ENCODE measurements at places on chromosomes 6 and 20.

DNA sequence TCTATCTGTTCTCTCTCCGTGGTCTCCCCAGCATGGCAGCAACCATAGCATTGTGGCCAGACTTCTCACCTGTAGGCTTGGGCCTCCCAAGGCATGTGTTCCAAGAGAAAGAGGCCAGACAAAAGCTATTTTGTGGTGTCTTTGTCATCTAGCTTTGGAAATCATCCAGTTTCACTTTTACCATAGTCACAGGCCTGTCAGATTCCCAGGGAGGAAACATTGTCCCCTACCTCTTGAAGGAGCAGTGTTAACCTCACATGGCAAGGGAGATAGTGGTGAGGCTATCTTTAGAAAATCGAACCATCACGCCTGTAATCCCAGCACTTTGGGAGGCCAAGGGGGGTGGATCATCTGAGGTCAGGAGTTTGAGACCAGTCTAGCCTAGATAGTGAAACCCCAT lies 42.3 kb upstream of the RALGAPA2 start:
- DNase-seq: no peak

- DNase-seq: no peak
These were observed 201.4 kb downstream of the IBTK start for GRCh38 chr6:82045965-82046756.

DNA sequence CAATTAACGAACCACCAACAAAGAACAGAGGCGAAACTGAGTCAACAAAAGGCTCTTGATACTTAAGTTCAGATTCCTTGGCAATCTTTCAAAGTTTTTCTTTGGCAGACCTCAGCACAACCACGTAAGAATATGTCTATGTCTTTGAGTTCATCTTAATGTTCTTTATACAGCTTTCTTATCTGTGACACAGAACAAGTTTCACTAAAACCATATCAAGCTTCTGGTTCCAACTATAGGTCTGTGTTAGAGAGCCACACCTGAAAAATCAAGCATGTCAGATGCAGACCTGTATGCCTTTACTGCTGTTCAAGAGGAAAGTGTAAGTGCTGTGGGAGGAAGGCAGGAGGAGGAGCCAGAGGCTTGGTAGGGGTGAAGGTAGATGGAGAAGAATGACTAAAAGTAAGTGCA lies 271.3 kb downstream of the KHDC1L start:
- DNase-seq: no peak

DNA sequence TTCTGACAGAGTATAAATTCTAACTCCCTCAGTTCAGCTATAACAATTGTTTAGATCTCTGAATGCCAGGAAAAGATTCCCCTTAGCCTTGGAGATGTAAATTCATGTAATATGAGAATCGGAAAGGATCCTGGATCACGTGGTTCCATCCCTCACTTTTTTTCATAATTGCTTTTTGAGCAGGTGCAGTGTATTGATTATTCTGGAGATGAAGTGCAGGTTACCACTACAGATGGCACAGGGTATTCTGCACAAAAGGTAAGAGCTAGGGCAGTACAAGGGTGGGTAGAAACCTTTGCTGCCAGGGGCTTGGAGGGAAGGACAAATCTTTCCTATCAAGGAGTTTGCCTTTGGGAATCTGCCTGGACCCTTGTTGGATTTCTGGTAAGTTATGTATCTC lies 52.7 kb downstream of the KDM1B start:
- no peak for DNase-seq

- no peak for DNase-seq
These were observed 60.5 kb downstream of the RSPH3 start for GRCh38 chr6:158939255-158940159.

DNA sequence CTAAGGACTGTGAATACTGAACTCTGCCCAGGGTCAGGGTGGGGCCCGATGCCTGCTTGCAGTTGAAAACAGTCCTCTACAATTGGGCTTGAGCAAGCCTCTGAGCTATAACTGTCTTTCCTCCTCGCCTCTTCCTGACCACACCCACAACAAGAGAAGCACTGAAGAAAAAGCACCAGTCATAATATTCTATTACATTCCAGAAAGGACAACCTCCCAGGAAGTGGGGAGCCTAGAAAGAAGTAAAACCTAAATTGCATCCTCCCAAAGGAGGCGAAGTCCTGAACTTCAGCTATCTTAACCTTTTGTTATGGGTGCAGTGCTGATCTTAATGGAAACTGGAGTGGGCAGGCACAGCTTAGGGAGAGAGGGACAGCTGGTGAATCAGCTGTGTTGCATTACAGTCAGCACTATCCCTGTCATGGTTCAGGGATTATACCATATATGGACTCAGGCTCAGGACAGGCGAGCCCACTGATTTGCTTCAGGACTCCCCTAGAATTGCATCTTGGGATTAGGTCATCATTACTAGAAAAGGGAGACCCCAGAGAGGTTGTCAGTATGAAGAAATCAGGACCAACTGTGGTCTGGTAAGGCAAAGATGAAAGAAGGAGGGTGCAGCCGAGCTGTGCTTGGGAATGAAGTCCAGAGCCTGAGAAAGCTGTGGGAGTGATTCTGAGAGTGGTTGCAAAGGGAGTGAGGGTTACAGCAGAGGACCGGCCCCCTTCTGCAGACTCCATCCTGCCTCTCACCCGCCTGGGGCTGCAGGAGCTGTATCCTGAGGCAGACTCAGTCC lies 18.3 kb upstream of the TRAM2 start:
- DNase-seq: no peak

- no peak for DNase-seq
These were observed 188.2 kb upstream of the PRND start for GRCh38 chr20:4533368-4534133.

DNA sequence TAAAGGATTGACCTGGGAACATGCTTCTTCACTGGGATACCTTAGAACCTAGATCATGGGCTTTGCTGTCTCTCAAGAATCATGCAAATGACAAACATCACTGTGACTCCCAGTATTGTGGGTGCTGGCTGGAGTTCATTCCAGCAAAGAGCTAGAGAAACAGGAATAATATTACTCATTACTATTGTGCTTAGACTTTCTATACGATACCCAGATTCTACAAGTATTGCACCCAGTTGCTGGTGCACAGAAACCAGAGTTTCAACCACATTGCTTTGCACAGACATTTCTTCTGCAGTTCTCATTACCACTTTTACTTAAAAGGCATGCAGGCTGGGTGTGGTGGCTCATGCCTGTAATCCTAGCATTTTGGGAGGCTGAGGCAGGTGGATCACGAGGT lies 220.4 kb upstream of the ZNF217 start:
- DNase-seq: no peak

DNA sequence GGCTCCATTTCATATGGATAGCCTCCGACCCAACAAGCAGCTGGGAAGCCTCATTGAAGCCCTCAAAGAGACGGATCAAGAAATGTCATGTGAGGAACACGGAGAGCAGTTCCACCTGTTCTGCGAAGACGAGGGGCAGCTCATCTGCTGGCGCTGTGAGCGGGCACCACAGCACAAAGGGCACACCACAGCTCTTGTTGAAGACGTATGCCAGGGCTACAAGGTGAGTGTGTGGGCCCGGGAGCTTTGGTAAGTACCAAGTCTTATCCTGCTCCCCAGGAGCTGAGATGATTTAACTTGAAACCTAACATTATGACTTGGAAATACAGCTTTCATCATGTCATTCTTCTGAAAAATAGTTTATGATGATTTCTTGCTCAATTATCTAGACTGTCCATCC lies 4.1 kb downstream of the TRIM38 start:
- DNase-seq: no peak

DNA sequence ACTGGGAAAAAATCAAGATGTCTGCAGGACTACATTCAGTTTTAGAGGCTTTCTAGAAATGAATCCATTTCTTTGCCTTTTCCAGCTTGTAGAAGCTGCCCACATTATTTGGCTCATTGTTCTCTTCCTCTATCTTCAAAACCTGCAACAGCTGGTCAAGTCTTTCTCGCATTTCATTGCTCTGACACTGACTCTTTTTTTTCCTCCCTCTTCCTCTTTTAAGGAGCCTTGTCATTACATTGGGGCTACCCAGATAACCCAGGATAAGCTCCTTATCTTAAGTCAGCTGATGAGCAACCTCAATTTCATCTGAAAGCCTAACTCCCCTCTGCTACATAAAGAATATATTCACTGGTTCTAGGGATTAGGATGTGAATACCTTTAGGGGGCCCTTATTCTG lies 53.2 kb upstream of the CEP162 start:
- no peak for DNase-seq

GRCh38 chr20:32969356-32970114 lies 34.7 kb downstream of the SUN5 start:
- no peak for DNase-seq

- no peak for DNase-seq
These were observed 41.7 kb upstream of the CITED2 start for GRCh38 chr6:139416146-139416545.

DNA sequence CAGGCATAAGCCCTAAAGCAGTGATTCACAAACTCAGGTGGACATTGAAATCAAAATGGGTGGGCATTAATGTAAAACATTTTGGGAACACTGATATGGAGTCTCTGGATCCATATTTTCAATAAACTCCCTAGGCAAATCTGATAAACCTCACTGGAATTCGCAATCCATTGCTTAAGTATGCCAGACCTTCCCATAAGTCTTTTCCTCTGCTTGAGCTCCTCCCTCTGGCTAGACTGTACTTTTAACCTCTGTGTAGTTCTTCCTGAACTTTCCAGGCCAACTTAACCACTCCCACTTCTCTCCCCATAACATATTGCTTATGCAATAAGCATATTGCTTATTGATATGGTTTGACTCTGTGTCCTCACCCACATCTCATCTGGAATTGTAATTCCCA lies 629.7 kb upstream of the IMPG1 start:
- no peak for DNase-seq

DNA sequence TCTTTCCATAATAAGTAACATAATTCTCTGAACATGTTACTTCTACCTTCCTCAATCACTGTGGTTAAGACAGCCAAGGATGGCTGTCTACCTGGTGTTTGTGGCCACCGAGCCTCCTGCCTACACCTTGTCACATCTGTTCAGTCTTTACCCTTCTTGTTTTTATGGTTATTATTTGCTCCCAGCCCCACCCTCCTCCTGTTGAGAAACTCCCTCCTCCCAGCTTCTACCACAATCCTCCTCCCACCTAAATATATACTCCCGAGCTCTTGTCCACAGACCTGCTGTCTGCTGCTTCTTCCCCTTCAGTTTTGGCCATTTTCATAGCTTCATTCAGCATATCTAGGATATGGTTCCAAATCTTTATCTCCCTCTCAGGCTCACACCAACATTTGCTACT lies 35.7 kb upstream of the GABRR1 start:
- no peak for DNase-seq

GRCh38 chr20:46031701-46032254 lies 2.8 kb downstream of the SLC12A5 start:
- no peak for DNase-seq

GRCh38 chr6:56146086-56146485 lies 101.3 kb downstream of the COL21A1 start:
- DNase-seq: no peak

DNA sequence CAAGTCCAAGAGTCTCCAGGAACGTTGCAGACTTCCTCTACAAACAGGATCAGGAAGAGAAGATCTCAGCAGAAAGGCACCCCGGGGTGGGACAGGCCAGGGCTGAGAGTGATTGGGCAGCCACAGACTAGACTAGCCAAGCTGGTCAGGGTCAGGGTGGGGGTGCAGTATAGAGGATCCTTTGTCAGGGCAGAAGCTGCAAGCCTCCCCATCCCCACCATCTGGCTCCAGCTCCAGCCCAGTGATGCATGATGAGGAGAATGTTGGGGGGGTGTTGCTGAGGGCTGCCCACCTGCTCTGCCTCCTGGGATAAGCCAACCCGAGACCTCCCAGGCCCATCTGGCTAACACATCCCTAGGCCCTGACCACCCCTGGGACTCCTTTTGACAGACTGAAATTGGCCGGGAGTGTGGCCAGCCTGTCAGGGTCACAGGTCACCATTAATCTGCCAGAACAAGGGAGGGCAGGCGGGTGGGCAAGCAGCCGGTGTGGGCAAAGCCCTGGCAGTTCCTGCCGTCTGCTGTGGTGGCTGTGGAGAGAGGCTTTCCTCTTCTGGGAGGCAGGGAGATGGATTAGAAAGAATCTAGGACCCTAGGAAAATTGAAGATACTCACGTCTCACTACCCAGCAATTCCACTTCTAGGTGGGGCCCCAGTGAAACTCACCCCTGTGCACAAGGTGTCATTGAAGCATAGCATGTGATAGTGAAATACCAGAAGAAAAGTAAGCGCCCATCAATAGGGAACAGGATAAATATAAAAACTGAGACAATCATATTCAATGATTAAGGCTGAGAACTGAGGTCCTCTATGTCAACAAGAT lies 22.1 kb upstream of the SNTA1 start:
- DNase-seq: no peak
